DMS79 (cell line): ENCODE measurements at places on chromosomes 4 and X.

DNA sequence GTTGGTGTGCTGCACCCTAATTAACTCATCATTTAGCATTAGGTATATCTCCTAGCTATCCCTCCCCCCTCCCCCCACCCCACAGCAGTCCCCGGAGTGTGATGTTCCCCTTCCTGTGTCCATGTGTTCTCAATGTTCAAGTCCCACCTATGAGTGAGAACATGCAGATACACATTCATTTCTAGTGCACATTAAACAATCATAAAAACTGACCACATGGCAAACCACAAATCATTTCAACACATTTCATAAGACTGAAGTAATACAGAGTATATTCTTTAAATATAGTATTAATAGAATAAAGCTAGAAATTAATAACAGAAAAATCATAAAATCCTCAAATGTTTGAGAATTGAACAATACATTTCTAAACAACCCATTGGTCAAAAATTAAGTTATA lies 34.1 kb downstream of the PRKG2 start:
- no peak for DNase-seq

GRCh38 chr4:139919521-139919920 lies 234.5 kb downstream of the MAML3 start:
- DNase-seq = no peak

- no peak for DNase-seq
Measured at GRCh38 chr4:75287738-75288517, 226.3 kb downstream of the RCHY1 start.

GRCh38 chr4:113821856-113822255 lies 60.3 kb upstream of the CAMK2D start:
- no peak for DNase-seq

- peak; percentile 5 for DNase-seq
Measured at GRCh38 chr4:25767877-25768725, 94.7 kb downstream of the SEL1L3 start.

- DNase-seq = no peak
Measured at GRCh38 chrX:136712650-136713310, 64.8 kb downstream of the CD40LG start.

GRCh38 chr4:103085555-103086196 lies 9.1 kb upstream of the SLC9B2 start:
- DNase-seq = no peak

GRCh38 chr4:53477636-53478035 lies 100.2 kb downstream of the FIP1L1 start:
- no peak for DNase-seq

GRCh38 chr4:77994194-77994721 lies 62.9 kb upstream of the FRAS1 start:
- DNase-seq = no peak

GRCh38 chr4:113958766-113959538 lies 20.5 kb downstream of the ARSJ start:
- DNase-seq = no peak

DNA sequence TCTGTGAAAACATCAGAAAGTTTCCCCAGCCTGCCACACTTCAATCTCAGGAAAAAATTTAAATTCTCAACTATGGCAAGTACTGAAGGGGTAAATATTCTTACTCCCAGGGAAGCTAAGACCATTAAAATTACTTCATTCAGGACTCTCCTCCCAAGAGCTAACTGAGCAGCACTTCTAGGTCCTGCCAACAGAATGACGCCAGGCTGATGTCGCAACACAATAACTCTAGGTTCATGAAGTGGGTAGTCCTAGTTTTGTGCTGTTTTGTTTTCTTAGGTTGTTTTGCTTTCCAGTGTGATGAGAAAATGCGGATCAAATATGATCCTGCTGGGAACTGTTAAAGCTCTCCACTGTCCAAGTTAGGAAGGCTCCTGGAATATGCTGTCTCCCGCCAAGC lies 180.0 kb downstream of the NKX6-1 start:
- DNase-seq = no peak

GRCh38 chr4:88352062-88352740 lies 26.5 kb upstream of the HERC6 start:
- DNase-seq = no peak

DNA sequence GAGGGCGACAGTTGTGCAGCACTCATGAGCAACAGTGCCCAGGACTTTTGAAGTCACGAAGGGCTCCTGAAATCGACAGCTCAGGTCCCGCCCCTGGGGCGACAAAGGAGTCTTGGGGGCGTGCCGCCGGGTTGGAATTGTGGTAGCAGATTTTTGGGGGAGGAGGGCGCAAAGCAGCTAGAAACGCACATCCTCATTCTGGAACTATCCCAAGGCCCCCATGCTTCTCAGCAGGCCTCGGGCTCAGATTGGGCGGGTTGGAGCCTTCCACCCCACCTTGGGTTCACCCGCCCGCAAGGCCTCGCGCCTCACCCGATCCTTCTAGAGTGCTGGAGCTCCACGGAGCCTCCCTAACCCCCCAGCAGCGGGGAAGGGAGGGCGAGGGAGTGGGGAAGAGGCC lies 85.5 kb downstream of the HPRT1 start:
- no peak for DNase-seq

DNA sequence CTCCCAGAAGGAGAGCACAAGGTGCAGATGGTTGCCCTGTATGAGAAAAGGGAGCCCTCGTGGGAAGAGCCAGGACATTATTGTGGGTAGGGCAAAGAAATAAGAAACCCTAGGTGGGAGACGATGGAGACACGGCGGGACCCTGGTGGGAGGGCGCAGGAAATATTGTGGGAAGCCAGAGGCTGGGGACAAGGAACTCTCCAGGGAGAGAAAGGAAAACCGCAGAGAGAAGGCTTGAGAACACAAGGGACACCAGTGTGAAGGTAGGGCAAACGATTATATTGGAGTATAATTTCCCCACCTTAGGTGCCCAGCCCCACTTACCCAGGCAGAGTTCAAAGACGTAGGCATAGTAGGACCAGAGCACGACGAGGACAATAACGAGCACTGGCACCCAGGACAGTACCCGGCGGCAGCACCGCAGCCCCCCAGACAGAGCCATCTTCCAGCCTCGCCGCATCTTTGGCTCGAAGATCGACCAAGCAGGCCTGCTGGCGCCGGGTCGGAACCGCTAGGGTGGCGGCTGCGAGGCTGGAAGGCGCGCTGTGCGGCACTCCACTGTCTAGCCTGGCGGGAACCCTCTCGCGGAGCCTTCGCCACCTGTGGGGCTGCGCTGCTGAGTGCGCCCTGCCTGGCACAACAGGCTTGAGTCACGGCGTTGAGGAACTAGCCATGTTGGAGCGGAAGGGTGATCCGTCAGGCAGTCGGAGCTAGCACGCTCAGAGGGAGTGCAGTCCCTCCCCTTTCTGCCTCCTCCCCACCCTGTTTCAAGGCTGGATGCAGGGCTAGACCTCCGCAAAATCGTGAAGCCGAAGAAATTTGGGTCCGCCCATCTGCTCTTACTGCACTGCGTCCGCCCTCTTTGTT lies at the start of gene ZDHHC15:
Gene ZDHHC15, minus strand, starts transcription at position 473 of the 867 bp plus-strand sequence. Its CDS starts 13 bp downstream, at position 460.
- DNase-seq = peak; percentile 70

DNA sequence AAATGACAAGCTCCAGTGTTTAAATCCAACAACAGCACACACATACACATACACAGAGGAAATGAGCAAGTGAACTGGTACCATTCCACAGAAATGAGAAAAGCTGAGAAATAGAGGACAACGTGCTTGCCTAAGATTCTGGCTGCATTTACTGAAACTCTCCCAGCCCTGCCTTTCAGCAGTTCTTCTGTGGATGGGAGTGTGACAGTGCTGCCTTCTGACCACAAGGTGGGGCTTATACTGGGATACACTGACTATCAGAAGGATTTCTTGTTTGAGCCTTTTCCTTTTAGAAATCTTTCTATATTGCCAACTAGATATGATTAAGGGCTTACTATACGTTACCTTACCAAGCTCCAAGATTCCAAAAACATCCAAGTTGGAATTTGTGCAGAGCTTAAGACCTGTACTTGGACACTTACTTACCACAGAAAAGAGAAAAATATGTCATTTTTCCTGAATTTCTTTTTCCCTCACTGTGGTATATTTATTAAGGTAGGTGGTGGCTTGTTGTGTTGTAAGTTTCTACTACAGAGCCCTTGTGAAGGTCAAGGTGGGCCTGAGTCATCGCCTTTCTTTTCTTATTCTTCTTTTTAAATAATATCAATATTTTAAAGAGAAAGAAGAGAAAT lies 10.7 kb upstream of the CXCL8 start:
- DNase-seq = no peak

DNA sequence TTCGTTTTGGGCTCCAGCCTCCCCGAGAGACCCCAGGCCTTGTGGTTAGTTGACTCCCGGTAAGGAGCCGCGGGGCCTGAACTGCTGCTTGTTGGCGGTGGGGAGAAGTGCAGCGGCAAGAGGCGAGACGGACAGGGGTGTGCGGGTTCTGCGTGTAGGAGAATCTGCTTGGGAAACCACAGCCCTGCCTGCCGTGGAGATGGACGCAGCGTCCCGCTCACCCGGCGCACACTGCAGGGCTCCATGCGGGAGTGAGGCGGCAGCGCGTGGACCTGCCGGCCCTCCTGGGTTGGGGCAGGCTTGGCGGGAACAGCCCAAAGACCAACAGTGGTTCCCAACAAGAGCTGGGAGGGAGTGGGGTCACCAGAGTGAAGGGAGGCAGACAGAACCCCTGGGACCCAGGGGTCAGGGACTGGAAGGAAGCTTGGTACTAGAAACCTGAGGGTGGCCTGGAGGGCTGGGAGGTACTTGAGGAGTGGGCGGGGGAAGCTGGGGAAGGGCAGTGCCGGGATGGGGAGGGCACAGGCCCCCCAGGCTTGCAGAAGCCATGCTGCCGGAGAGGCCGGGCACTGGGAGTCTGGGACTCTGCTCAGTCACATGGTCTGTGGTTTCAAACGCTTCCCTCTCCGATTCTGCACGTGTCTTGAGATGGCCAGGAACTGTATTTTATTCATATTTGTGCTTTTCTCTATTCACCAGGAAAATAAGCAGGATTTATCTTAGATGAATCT lies 70.8 kb downstream of the RGS12 start:
- no peak for DNase-seq

DNA sequence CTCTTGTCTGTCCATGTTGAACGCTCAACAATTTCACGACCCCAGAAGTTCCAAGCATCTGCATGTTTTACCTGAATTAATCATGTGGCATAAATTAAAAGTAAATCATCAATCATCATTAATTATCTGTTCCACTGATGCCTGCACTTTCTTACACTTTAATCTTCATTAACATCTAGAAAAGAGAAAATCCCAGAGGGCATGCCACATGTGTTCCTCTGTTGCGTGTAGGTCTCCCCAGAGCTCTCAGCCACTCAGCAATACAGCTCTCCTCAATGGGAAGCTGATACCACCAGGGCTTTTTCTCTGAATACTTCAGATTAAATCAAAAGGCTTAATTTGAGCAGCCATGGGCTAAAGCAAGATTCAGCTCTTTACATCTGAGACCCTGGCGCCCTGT lies 722.4 kb upstream of the TENM3 start:
- no peak for DNase-seq

GRCh38 chrX:16986169-16986568 lies 39.7 kb downstream of the REPS2 start:
- DNase-seq = no peak

DNA sequence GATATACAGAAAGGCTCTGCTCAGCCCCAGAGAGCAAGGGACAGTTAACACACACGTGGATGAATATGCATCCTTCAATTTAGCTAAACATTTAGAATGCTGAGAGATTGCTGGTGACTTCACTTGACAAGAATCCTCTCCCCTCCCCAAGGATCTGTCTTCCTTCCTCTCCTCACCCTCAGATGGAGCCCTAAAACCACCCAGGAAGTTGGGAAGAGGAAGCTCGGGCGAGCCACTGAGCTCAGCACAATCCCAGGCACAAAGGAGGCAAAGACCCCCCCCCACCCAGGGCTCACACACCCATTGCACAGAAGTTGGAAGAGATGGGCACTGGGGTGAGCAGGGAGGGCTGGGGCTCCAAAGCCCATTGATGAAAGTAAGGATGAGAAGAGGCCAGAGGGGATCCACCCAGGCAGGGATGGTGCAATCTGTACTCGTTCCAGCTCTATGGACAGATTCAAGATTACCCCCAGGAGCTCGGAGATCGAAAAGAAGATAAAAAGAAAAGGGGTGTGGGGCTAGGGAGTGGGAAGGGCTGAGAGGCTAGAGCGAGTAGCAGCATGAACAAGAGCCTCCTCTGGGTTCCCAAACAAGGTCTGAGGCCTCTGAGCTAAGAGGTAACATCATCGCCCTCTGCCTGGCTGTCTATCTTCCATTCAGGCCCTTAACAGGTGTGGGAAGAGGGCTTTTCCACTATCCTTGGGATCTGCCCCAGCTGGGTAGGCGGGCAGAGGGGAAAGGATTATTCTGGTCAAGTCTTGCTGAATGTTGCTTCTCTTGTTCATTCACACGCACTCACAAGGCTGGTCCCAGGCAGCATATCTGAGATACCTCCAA lies 1.2 kb downstream of the TFE3 start:
- no peak for DNase-seq

DNA sequence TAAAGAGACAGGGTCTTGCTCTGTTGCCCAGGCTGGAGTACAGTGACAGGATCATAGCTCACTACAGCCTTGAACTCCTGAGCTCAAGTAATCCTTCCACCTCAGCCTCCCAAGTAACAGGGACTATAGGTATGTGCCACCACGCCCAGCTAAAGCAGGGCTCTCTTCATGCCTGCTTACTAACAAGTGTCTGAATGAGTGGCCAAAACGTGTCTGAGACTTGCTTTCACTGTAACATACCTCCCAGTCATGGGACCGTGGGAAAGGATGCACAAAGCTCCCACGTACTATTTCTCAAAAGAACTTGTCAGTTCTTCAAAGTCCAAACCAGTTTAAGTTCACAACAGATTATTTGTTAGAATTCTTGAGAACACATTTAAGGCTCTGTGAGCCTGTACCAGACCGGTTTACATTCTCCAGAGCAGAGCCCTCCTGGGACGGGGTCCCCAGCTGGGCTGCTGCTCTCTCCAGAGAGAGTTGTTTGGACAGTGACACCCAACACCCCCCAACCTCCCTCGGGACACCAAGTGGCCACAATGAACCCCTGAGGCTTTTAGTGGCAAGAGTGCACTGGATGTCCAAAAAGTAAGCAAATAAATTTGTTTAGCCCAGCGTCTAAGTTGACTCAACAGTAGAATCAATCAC lies 24.1 kb downstream of the SH3KBP1 start:
- no peak for DNase-seq

DNA sequence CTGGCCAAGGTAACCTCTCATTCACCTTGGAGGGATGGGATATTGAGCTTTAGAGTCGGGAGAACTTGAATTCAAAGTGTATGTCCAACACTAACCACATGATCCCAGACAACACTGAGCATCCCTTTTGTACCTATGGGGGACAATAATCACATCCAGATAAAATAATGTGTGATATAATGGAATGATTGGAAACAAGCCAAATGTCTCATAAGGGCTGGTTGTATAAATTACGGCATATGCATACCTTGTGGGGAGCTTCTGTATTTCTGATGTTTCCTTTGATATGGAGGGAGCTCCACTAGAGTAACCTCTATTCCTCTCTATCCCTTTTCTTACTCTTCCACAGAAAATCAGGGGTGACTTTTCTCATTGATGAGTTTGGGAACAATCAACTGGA lies 40.7 kb upstream of the LDB2 start:
- no peak for DNase-seq

DNA sequence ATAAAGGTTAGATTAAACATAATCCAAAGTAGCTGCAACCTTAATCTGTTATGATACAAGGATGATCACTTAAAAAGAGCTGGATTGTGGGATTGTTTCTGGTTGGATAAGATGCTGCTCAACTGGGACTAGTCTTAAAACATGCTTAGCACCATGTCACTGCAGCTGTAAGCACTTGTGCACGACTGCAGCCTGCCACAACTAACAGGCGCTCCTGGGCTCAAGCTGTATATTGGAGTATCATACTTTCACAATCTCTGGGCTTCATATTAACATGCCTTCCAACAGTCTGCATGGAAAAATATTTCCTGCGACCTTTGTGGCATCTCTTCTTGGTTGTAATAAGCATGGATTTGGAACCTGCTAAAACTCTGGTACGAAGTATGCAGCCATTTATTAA lies 493.0 kb upstream of the PITX2 start:
- DNase-seq = no peak
